ENCODE measurements at places on chromosomes 5 and 9.

GRCh38 chr9:136485049-136486045, 2.5 kb upstream of the SEC16A start:
- DNase-seq = peak; percentile 77

DNA sequence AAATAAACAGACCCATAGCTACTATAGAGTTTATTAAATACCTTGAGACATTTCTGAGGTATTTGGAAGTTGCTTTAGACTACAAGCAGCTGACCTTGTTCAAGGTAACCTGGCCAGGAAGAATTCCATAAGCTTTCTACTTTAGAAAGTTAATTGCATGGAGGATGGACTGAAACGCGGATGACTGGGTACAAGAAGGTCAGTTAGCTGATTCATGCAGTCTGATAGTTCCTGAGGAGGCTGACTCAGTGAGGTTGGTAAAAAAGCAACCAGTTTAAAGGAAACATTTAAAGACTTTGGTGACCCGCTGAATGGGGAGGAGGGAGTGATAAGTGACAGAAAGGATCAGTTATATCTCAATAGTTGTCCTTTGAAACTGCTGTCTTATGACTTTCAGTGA, 670.1 kb upstream of the CDH9 start:
- DNase-seq = no peak

DNA sequence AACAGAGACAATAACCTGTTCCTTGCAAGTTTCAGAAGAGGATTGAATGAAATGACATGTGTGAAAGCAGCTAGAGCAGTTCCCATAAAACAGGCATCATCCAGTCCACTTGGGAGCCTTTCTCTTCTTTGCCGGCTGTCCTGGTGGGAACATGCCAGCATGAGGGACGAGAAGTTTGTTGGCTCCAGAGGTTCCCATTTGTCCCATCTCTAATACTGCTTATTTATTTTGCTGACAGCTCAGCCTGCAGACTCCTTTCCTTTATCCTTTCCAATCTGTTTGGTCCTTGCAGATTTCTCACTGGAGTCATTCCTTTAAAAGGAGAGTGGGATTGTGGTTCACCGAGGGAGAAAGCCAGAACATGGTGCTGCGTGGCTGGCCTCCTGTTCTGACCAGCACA, 321.5 kb upstream of the CLINT1 start:
- DNase-seq = no peak

DNA sequence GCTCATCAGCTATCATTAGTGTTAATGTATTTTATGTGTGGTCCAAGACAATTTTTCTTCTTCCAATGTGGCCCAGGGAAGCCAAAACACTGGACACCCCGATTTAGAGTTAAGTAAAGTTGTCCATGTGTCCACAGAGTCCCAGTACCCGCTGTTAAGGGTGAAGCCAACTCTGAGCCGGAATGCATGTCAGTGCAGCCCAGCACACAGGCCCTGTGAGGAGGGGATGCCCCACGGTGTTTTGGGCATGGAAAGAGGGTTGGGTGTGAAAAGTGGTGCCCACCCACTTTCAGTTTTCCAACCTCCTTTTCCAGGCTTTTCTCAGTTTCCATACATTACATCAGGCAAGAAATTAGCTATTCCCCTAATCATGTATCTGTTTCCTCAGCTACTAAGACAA, 24.4 kb downstream of the SHC3 start:
- no peak for DNase-seq

DNA sequence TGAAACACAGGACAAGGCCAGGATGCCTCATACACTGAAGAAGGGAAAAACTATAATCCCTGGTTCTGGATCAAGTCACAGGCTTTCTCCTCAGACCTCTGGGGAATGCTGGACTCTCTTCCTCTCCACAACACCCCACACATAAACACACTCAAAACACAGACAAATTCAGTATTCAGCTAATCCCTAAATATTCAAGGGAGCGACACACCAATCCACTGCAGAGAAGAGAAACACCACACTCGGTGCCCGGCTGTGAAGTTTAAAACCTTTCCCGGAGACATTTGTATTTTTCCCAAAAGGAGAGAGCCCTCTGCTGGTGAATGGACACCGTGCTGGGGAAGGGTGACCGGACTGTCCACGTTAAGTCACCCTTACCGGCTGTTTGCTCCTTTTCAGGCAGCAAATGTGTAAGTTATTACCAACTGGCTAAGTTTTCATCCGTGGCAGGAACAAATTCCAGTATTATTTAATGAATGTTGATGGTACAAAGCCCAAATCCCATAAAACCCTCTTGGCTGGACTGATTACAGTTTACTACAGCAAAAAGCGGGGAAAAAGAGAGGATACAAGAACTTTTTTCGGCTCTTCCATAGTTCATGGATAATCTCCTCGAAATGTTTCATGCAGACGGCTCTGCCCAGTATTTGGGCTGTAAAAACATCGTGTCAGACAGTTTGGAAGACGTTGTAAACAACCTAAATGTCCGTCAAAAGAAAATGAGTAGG, 130.9 kb upstream of the SLC30A5 start:
- DNase-seq = no peak

GRCh38 chr5:166045961-166046360, 2245.5 kb upstream of the WWC1 start:
- no peak for DNase-seq

GRCh38 chr5:170365011-170365410, 24.2 kb downstream of the KCNMB1 start:
- DNase-seq = no peak

GRCh38 chr5:54194318-54194717, 116.1 kb downstream of the ARL15 start:
- DNase-seq = no peak

DNA sequence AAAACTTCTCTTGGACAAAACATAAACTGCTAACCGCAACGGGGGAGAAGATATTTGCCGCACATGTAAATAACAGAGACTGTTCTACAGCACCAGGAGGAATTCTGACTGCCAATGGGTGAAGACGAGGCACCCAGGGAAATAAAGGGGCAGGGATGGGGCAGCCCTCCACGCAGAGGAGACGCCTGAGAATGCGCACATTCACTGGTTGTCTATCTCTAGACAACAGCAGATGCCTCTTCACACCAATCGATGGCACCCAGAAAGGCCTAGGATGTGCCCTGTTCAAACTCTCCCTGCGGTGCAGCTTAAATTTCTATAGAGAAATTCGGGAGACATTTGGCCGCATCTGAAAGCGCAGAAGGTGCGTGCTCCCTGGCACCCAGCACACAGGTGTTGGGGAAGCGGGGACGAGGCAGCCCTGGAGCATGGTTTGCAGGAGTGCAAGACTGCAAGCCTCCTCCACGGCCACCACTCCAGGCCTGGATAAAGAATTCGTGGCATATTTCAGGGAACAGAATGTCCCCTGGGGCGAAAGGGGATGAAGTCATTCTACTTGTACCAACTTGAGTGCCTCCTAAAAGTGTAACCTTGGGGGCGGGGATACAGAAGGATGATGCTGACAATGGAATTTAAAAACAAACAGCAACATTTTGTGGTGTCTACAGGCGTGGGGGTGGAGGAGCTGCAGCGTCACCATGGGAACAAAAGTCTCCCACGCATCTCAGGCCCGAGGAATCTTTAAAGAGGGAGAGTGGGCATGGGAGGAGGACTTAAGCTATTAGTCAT, 6.3 kb upstream of the IRX2 start:
- no peak for DNase-seq

DNA sequence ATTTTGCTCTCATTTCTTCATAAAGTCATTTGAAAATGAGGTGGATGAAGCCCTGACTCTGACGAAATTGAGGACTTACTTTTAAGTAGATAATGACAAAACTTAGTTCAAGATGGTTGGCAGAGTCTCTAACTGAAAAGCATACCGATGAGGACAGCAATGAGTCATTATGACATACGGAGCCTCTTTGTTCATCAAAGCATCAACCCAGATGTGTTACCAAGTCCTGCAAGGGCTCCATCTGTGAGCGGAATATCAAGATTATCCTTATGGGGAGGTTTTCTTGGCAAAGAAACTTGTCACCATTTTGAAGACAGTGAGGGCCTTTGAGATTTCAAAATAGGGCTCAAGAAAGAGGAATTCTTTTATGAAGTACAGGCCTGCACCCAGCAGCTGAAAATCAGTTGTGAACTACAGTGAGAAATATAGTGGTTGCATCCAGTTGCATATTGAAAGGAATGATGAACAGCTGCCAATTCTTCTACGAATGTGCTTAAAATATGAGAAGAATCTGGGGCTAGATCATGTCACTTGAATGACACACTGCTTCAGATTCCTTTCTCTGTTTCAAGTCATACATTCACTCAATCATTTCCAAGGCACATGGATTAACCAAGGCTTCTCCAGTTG, 86.6 kb upstream of the SLC24A2 start:
- DNase-seq = no peak

- no peak for DNase-seq
Measured at GRCh38 chr9:13971966-13972655, 341.8 kb downstream of the NFIB start.

- no peak for DNase-seq
Measured at GRCh38 chr5:112355058-112355685, 63.9 kb downstream of the EPB41L4A start.

DNA sequence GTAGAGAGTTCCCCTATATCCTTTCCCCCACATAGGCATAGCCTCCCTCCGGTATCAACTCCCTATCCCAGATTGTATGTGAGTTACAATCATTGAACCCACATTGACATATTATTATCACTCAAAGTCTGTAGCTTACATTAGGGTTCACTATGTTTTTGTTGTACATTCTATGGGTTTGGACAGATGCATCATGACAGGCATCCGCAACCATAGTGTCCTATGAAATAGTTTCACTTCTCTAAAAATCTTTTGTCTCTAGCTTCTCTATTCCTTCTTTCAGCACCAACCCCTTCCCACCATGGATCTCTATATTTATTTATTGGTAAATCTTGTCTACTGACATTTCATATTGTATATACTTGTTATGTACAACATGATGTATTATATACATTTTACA, 31.6 kb downstream of the TAF11L14 start:
- no peak for DNase-seq

DNA sequence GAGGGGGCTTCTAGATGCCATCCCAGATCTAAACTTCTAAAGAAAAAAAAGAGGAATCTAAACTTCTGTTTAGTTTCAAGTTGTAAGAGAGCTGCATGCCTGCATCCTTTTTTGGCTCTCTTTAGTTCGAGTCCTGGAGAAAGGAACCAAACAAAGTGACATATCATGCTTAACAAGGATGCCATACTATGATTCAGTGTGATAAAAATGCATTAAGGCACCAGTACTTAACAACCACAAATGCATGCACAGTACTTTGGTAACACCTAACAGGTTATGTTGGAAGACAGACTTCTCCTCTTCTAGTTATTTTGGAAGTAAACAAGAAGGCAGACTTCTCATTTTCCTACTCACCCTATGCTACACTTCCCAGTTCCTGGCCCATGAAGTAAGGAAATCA, 27.3 kb downstream of the NME5 start:
- no peak for DNase-seq

GRCh38 chr9:137077010-137077747, at the start of gene UAP1L1:
UAP1L1 (plus strand) TSS chr9:137077517; CDS start chr9:137077533, 16 bp downstream.
- peak; percentile 72 for DNase-seq

GRCh38 chr5:115070737-115071136, 99.0 kb downstream of the TRIM36 start:
- DNase-seq = no peak

- DNase-seq = no peak
Measured at GRCh38 chr5:113237893-113238292, 196.9 kb downstream of the TSSK1B start.

GRCh38 chr5:150353032-150353675, 4.3 kb upstream of the TCOF1 start:
- DNase-seq = no peak

- DNase-seq = no peak
Measured at GRCh38 chr5:99034336-99034735, 105.5 kb upstream of the CHD1 start.

GRCh38 chr5:38874948-38875456, 29.2 kb downstream of the OSMR start:
- DNase-seq = no peak

All from CD4-positive, alpha-beta T cell treated with Interferon gamma for 1 hour (primary cell).